Left lobe of liver (tissue), 2 donors: ENCODE measurements at places on chromosomes 5 and 9.
A peak's percentile ranks its signal among the peaks of the same experiment; 100 is the strongest.

GRCh38 chr5:135222771-135223170 lies 176.3 kb downstream of the MACROH2A1 start:
- peak; percentile 16 for DNase-seq

GRCh38 chr5:77022511-77023417 lies 7.4 kb upstream of the AGGF1 start:
- peak; percentile 54 for DNase-seq

DNA sequence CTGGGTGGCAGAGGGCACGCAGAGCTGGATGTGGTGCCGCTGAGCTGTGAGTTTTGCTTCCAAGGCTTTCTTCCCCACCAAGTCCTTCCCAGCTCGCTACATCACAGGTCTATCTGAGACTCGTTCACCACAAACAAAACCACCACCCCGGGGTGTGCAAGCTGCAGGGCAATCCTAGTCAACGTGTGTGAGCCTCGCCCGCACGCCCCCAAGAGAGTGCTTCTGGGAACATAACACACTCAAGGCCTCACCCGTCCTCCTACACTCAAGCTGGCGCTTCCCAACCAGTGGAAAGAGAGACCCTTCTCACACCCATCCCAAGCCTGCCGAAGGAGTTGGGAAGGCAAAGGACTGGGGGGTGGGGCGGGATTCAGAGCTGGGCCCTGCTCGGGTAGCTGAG lies 10.6 kb downstream of the SNAPC4 start:
- no peak for DNase-seq

- DNase-seq = no peak
Observed at GRCh38 chr5:69202497-69202896, 13.1 kb downstream of the CENPH start.

DNA sequence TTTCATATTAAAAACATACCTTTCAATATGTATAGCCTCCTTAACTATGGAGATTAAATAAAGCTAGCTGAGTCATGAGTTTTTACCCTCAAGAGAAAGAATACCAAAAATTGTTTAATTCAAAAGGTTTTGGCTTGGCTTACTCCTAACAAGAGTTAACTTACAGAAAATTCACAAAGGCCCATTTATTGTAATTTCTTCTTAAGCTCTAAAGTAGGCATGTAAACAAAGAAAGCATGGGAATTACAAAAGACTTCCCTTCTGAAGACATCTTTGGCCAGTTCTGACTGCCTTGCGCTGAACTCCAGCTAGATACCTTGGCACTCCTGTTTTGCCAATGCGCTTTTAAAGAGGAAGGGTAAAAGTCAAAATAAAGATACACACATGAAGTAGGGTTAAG lies 28.2 kb downstream of the PUM3 start:
- DNase-seq = no peak
